ENCODE measurements at places on chromosomes 3 and 15.

DNA sequence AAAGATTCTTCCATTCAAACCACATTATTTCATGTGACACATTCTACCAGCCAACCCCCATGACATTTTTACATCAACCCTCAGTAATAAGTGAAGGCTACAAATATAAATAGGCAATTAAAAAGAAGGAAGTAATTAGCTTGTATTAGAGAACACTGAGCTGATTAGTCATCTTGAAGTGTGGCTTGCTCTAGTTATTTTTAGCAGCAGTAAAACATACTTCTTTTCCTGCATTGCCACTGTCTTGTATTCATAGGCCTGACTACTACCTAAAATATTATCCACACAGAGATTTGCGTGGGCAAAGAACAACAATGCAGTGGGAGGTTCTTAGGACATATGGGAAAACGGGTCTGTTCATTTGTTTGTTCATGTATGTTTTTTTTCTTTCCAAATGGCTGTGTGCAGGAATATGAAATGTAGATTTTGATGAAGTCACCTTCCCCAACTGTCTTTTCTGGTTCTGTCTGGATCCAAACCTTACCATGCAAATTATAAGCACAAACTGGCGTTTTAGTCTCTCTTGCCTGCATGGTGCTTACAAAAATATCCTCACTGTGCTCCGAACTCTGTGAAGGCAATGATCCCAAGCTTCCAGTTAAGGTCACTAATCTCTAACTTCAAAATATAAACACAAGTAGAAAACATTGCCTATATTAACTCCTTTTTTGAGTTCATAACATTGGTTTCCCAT is 31.5 kb upstream of the TM4SF4 start:
- DNase-seq = no peak

DNA sequence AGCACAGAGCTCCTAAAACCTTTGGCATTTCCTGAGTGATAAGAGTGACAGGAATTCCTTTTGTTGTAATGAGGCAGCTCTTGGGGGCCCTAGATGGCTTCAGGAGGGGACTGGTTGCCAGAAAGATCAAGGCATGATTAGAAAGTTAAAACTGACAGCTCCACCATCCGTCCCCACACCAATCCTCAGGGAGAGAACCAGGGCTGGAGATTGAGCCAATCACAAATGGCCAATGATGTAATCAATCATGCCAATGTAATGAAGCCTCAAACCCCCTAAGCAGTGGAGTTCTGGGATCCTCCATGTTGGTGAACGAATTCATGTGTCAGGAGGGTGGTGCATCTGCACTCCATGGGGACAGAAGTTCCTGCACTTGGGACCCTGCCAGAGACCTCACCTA is 265.1 kb downstream of the OCA2 start:
- DNase-seq = no peak

DNA sequence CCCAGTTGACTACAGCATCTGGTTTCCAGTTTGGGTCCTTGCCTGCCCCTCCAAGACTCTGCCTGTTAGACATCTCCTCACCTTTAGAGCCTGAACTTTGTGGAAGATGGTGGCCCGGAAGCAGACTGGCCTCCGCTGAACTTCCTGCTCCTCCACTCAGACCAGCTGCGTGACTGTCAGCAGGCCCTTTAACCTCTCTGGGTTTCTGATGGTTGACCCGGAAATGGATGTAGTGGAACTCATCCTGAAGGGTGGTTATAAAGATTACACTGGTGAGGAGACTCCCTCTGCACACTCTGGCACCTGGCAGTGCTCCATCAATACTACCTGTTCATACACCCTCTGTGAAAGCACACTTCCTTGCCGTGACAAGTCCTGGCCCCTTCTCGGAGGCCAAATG is 151.9 kb upstream of the TLE3 start:
- no peak for DNase-seq

GRCh38 chr3:54681706-54682105 is 246.2 kb downstream of the LRTM1 start:
- DNase-seq = no peak

GRCh38 chr3:117531078-117531767 is 821.6 kb downstream of the TUSC7 start:
- DNase-seq = no peak

- DNase-seq = no peak
Observed at GRCh38 chr15:50030456-50030855, 88.6 kb downstream of the ATP8B4 start.

- DNase-seq = no peak
Observed at GRCh38 chr3:41002104-41002503, 197.2 kb upstream of the CTNNB1 start.

DNA sequence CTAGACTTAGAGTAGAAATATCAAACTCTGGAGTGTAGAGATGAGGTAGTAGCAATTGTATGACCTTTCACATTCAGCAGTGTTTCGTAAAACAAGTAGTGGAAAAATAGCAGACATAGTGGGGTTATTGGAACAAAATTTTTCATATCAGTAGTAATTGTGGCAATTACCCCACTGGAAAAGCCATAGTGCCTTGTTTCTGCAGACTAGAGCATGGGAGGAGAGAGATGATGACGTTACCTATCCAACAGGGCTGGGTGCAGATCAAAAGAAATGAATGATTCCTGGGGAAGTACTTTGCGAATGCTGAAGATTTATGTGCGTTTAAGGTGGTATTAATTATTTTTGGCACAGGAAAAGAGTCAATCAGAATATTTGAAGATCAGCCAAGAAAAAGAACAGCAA is 147.0 kb upstream of the LRRFIP2 start:
- DNase-seq = no peak

- DNase-seq = no peak
Observed at GRCh38 chr3:158159714-158160113, 49.8 kb downstream of the RSRC1 start.

DNA sequence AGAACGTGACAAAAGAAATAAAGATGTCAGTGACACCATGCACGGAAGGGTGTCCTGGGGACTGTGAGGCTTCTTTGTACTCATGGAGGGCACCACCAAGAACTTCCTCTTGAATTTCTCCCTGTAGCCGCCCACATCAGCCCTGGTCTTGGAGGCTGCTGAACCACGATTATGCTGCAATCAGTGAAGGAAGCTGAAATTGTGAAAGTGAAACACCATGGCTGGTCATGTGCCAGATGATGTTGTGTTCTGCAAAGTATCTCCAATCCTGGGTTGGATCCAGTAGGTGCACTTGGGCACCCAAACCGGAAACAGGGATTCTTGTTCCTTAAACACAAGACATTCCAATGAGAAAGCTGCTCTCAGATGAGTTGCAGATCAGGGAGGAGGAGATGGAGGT is 104.4 kb upstream of the GOLGA6L6 start:
- DNase-seq = peak; percentile 35

GRCh38 chr3:50356553-50356952 is 2.8 kb downstream of the TMEM115 start:
- peak; percentile 72 for DNase-seq

DNA sequence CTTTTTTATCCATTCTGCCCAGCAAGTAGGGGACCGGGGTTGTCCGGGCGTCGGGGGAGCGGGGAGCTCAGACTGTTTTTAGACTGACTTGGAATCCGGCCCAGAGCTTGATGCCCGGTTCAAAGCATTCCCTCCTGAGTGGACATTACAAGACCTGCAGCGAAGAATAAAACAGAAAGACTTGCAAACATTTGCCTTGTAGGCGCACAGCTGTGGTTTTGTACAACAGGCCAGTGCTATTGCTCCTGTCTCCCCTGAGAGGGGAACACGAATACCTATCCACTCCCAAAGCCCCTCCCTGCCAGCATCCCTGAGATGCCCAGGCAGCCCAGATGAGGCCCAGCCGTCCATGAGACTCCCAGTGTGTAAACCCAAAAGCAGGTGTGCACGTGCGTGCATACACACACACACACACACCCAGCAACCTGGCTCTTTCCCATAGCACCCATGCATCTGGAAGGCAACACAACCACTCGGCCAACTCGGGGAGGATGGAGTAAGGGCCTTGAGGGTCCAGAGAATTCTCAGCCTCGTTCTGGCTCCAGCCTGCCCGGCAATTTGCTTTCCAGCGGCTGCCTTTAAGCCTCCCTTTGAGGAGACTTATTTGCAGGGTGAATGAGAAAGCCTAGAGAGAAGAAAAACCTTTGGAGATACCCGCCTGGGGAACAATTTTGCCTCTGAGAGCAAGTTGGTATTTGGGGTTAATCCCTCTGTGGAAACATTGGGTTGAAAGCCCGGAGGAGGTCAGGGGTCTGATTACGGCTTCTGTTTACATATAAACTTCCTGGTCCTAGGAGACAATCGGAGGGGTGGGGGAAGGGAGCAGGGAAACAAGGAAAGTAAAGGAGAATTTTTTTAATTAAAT is 161.0 kb upstream of the HES1 start:
- DNase-seq = no peak

- no peak for DNase-seq
Observed at GRCh38 chr3:196652961-196653795, 13.7 kb downstream of the NRROS start.

DNA sequence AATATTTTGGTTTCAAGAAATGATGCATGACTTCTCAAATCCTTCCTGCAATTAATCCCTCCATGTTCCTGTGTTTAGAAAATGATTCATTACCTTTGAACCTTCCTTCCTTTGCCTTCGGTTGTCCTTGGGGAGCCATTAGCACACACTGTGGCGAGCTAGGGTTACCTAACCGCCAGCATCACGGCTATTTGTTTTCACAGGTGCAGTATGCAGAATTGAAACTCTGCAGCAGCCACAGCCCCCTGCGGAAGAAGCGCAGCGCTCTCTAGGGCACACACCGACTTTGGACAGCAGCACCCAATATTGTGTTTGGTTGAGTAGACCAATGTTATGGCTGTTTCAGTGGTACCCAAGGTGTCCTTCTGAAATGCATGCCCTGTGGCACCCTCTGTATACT is 247.4 kb downstream of the MCTP2 start:
- DNase-seq = no peak

DNA sequence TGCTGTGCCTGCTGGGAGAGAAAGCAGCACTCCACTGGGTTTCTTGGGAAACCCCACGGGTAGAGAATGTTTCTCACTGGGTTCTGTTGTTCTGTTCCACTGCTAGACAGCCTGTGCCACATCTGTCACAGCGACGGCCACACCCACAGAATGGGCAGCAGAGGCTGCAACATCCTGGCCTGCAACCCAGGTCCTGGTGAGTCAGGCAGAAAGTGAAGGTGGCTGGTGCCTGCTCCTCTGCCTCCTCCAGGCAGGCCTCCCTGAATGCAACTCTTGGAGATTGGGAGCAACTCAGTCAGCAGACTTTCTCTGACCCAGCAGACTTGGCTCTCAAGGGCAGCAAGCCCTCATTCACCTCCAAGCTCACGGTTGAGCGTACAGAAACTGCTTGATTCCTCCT is 13.0 kb downstream of the C3orf18 start:
- no peak for DNase-seq

DNA sequence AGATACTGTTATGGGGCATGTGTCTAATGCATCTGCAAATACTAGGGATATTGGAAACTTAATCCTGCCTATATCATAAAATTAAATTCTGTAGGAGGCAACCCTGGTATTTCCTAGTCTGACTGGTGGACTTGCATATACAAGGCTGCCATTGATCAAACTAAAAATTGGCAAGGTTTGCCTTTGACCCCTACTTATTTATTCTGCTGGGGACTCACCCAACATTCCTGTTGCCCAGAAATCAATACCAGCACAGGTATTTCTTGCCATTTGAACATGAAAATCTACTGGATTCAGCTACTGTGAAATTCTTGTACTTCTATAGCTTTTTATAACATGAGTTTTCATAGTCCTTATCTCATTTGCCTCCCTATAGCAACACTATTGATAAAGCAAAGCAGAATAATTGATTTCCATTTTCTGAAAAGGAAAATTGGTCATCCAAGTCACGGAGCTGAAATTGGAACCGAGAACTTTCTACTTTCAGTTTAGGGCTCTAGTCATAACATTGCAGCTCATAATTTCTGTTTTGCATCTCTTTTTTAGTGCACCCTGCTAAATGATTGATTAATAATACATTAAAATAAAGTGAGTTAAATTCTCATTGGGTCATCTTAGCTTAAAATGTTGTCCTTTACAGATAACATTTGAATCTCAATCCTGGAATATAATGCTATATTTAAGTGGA is 365.2 kb downstream of the MFSD1 start:
- DNase-seq = no peak

GRCh38 chr3:190424478-190425439 is 24.9 kb downstream of the TMEM207 start:
- DNase-seq = peak; percentile 48

DNA sequence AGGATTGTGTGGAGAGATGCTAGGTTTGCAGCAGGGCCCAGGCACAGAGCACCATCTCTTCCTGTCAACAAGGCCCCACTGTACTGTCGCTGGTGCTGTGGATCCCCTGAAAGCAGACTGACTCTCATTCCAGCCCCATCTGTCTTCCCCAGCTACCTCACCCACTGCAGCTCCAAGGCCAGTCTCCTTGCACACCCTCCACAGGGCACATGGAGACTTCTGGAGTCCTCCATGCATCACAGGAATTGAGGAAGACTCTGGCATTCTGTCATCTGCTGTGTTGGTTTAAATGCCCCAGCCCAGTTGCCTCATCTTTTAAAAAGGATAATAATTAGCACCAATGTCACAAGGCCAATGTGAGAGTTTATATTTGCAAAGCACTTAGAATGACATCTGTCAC is 301.2 kb downstream of the RPLP1 start:
- no peak for DNase-seq

GRCh38 chr3:24149032-24149431 is 203.9 kb downstream of the NR1D2 start:
- no peak for DNase-seq

DNA sequence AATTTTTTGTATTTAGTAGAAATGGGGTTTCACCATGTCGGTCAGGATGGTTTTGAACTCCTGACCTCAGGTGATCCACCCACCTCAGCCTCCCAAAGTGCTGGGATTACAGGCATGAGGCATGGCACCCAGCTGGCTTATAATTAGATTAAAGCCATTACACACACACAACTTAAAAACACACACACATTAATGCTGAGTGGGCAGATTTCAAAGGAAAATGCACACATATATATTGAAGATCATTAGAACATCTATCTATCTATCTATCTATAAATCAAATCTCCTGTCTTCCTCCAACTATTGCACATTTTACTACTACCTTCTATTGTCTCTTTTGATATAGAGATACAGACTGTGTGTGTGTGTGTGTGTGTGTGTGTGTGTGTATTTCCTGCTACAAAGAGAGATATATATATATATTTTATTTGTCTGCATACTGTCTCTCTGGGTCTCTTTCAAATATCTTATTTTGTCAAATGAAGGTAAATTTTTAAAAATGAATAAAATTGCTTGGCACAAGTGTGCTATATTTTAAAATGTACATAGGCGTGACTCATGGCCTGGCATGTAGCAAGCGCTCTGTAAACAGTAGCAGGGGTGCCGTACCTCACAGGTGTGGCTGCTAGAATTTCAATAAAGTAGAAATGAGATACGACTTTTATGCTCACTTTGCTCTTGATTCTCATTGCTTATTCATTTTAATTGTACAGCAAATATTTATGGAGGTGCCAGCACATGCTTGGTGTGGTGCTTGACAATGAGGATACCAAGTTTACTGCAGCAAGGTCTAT is 655.8 kb downstream of the AGBL1 start:
- no peak for DNase-seq

- DNase-seq = no peak
Observed at GRCh38 chr15:48657950-48658591, 12.6 kb upstream of the FBN1 start.

Measured in left cardiac atrium (tissue), 4 donors.